ENCODE measurements at places on chromosomes 12 and 14. TPM values are rescaled to one million over a fixed set of nuclear protein-coding genes. Genes with fewer than 3 reads are reported as not detected.

GRCh38 chr12:113926788-113927187 lies 39.3 kb downstream of the RBM19 start:
- H3K27ac ChIP-seq: no peak overlapping the region
- H3K4me3 ChIP-seq: no peak overlapping the region
- peaks cover 6% of the 10 kb centered on the region for H3K4me1 ChIP-seq
- no peaks in the 10 kb centered on the region for H3K27me3 ChIP-seq

GRCh38 chr12:22083167-22083566 lies 37.1 kb downstream of the CMAS start:
- no peaks in the 10 kb centered on the region for H3K36me3 ChIP-seq
- no peaks in the 10 kb centered on the region for H3K4me1 ChIP-seq
- DNase-seq: no peak
- H3K27ac ChIP-seq: no peak overlapping the region

DNA sequence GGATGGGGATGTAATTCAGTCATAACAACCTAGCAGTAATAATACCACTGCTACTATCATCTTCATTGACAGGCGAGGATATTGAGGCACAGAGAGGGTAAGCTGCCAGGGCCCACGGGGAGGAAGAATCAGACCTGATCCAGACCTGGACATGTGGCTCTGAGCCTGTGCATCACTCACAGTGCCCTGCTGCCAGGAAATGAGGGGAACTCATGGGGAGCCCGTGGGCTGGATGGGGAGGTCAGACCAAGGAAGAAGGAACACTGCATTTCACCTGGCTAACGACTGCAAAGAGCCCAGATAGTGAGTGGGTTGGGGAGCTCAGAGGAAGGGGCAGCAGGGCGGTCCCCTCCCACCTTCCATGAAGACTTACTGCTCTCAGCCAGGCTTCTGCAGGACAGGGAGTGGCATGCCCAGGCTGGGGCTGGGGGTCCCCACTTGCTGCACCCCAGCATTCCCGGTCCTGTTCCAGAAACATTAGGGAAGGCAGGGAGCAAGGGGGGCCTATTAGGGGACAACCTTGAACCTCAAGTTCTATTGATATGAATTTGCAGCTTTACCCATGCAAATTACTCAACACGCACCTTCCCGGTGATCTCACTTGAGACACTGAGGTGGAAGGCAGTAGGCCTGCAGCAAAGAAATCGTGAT lies 37.7 kb downstream of the CALM1 start:
- H3K4me1 ChIP-seq: no peaks in the 10 kb centered on the region
- DNase-seq: no peak
- no peak overlapping the region for H3K4me3 ChIP-seq
- no peaks in the 10 kb centered on the region for H3K36me3 ChIP-seq
- H3K27ac ChIP-seq: no peak overlapping the region

GRCh38 chr12:70247653-70248199 lies 4.5 kb downstream of the CNOT2 start:
- H3K4me3 ChIP-seq: no peak overlapping the region
- H3K27me3 ChIP-seq: no peaks in the 10 kb centered on the region
- H3K4me1 ChIP-seq: peaks cover 88% of the 10 kb centered on the region
- DNase-seq: no peak
- H3K36me3 ChIP-seq: no peaks in the 10 kb centered on the region

DRAM1 gene
- total RNA-seq: 11.8 TPM

DNA sequence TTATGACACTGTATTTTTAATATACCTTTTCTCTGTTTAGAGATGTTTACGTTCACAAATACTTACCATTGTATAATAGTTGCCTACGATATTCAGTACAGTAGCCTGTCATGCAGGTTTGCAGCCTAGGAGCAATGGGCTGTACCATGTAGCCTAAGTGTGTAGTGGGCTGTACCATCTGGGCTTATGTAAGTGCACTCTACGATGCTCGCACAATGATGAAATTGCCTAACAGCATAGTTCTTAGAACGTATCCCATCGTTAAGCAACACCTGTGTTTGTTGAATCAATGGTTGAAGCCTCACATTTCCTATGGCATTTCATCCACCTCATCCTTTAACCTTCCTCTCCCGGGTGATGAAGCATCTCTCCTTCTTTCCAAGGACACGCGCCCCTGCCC lies 12.5 kb upstream of the EML1 start:
- no peak overlapping the region for H3K27ac ChIP-seq
- no peaks in the 10 kb centered on the region for H3K36me3 ChIP-seq
- no peaks in the 10 kb centered on the region for H3K27me3 ChIP-seq
- no peaks in the 10 kb centered on the region for H3K4me1 ChIP-seq
- H3K4me3 ChIP-seq: no peak overlapping the region
- DNase-seq: no peak

HOXC13 gene
- total RNA-seq: not detected

DNA sequence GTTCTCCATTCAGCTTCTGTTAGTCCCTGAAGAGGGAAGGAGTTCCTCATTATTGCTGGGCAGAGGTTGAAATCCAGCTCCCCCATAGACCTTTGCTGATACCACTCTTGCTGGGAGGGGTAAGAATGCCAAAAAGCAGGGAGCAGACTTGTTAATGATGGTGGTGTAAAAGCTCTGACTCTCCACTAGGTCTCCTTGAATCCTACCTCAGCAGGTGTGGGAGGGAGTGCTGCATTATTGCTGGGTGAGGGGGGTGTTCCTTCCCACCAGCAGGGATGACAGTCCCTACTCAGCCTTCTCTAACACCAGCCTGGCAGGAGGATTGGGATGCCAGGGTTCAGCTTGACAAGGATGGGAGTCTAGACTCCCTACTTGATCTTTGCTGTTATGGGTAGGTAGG lies 185.8 kb upstream of the NOS1 start:
- no peak overlapping the region for H3K4me3 ChIP-seq
- no peaks in the 10 kb centered on the region for H3K4me1 ChIP-seq
- no peaks in the 10 kb centered on the region for H3K36me3 ChIP-seq
- H3K27me3 ChIP-seq: no peaks in the 10 kb centered on the region

TMEM132C gene
- total RNA-seq: 3.4 TPM

DNA sequence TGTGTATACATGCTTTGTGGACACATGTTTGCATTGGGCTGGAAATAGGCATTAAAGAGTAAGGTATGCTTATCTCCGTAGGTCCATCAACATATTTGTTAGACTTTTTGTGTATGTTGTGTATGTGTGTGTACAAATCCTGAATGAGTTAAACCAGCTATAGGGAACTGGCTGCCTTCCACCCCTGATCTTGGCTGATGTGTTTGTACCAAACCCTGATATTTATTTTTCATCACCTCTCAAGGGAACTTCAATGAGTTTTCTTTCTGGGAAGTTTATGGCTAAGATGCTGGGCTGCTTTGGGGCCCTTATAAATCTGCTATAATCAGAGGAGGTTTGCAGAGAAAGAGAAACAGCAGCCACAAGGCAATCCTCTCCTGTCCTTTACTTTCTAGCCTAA lies 37.1 kb upstream of the CISTR start:
- H3K4me1 ChIP-seq: no peaks in the 10 kb centered on the region
- no peaks in the 10 kb centered on the region for H3K36me3 ChIP-seq
- no peak overlapping the region for H3K27ac ChIP-seq
- H3K27me3 ChIP-seq: peaks cover 3% of the 10 kb centered on the region
- no peak overlapping the region for H3K4me3 ChIP-seq
- no peak for DNase-seq

GRCh38 chr12:127245009-127245408 lies 1022.0 kb upstream of the TMEM132C start:
- no peak for DNase-seq
- H3K36me3 ChIP-seq: no peaks in the 10 kb centered on the region
- no peak overlapping the region for H3K4me3 ChIP-seq
- H3K27ac ChIP-seq: no peak overlapping the region
- H3K27me3 ChIP-seq: no peaks in the 10 kb centered on the region

DNA sequence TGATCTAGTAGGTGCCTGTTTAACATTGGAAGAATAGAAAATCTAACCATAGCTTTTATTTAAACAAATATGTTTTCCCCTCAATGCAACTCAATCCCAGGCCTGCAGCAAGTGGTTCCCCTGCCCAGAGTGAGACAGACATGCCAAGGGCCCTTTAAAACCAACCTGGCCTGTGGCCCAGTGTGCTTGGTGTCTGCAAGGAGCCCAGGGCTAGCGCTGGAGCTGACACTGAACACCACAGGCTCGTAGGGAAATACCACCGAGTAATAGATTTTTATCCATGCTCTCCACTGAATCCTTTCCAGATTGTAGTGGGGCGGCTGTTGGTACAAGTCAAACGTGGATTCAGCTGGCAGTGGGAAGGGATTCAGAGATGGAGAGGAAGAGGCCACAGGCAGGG lies 95.6 kb upstream of the NRXN3 start:
- no peak overlapping the region for H3K27ac ChIP-seq
- H3K36me3 ChIP-seq: no peaks in the 10 kb centered on the region
- no peak overlapping the region for H3K4me3 ChIP-seq
- H3K4me1 ChIP-seq: no peaks in the 10 kb centered on the region

SERPINA1 gene
- total RNA-seq: 20.2 TPM

NR1H4 gene
- not detected for total RNA-seq

TAMALIN gene
- total RNA-seq: 26.9 TPM

LPAR5 gene
- 1.9 TPM for total RNA-seq

- no peak overlapping the region for H3K4me3 ChIP-seq
- H3K36me3 ChIP-seq: no peaks in the 10 kb centered on the region
- no peak for DNase-seq
- H3K4me1 ChIP-seq: peaks cover 4% of the 10 kb centered on the region
- no peaks in the 10 kb centered on the region for H3K27me3 ChIP-seq
Measured at GRCh38 chr12:72006766-72007165, 68.1 kb downstream of the TPH2 start.

DNA sequence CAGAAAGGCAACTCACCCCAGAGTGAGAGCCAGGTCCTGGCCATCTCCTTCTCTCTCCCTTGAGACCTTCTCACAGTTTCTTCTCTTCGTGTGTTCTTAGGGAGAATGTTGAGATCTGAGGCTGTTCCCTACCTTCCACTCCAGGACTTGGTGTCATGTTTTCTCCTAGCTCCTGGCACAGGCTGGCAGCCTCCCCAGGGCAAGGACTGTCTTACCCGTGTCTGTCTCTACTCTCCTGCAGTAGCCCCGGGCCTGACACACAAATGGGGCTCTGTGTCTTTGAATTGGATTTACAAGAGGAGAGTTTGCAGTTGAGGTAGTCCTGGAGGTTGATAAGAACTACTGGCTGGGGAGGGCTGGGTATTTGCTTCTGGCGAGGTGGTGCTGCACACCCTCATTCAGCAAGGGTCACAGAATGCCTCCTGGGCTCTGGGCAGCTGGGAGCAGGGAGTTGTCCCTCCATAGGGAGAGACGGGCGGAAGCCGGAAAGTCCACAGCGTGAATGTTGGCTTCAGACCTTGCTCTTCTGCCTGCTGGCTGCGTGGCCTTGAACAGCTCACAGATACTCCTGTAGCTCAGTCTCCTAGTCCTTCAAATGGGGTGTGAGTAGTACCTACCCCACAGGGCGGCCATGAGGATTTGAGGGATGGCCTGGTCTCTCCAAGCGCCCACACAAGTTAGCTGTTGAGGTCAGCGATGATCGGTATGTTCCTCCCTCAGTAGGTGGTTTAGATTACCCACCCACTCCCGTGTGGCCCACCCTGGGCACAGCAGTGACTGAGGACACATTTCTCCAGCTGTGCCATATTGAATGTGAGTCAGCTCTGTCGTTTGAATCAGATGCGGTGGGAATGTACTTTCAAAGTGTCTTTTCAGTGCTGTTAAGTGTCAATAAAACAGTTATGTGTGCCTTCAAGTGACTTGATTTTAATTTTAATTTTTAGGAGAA lies 10.2 kb downstream of the EP400 start:
- H3K36me3 ChIP-seq: peaks cover 12% of the 10 kb centered on the region
- no peak overlapping the region for H3K27ac ChIP-seq
- DNase-seq: no peak
- H3K27me3 ChIP-seq: no peaks in the 10 kb centered on the region
- H3K4me3 ChIP-seq: no peak overlapping the region

DNA sequence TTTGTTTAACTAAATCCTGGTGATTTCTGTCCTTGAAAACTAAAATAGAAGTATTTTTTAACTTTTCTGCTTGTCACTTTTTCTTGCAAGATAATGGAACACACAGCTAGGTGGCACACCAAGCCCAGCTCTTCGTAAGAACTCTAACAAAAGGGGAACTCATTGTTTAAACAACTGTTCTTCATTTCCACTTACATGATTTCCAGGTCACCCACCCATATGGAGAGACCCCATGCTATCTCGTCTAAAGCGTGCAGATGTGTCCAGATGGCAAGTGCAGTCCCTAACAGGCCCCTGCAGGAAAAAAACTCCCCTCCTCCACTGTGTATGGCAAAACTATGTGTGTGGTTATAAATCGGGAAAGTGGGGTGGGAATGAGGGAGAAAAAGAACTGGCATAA lies 43.3 kb upstream of the NT5DC3 start:
- H3K36me3 ChIP-seq: no peaks in the 10 kb centered on the region
- no peak for DNase-seq
- H3K27me3 ChIP-seq: no peaks in the 10 kb centered on the region
- no peak overlapping the region for H3K27ac ChIP-seq
- H3K4me1 ChIP-seq: no peaks in the 10 kb centered on the region
- H3K4me3 ChIP-seq: no peak overlapping the region

KRT72 gene
- total RNA-seq: not detected

DNA sequence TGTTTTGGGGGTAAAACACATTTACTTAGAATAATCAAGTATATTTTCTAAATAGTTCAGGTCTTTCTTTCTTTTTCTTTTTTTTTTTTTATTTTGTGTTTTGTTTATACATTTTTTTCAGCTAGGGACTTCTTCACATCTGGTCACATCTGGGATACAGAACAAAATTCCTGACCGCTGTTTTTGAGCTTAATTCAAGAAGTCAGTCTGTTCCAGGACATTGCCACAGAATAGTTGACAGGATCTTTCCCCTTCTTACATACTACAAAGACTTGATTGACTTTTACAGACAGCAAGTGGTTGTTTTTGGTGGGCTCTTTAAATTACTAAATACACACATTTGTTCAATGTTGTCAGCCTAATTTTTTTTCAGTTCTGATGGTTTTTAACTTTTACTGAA lies 41.8 kb upstream of the DCN start:
- DNase-seq: no peak
- H3K27ac ChIP-seq: no peak overlapping the region
- H3K27me3 ChIP-seq: no peaks in the 10 kb centered on the region
- H3K4me3 ChIP-seq: no peak overlapping the region
- H3K4me1 ChIP-seq: no peaks in the 10 kb centered on the region

RPL10L gene
- total RNA-seq: not detected

DNA sequence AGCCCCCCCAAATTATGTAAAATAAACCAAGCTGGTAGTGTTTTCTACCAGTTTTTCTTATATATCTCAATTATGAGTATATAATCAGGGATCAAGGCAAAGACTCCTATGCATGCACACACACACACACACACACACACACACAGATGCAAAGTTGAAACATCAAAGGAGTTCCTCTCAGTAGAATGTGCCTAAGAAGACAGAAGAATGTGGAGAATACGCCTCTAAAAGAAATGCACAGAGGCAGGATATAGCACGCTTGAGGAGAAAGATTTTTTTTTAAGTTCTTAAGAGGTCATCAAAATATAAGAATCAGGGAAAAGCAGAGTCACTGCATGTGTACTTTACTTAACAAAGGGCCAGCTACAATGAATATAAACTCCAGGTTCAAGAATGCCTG lies 138.2 kb upstream of the CLEC14A start:
- no peak overlapping the region for H3K4me3 ChIP-seq
- no peak for DNase-seq
- no peaks in the 10 kb centered on the region for H3K36me3 ChIP-seq
- H3K4me1 ChIP-seq: no peaks in the 10 kb centered on the region

All from esophagus muscularis mucosa (tissue), 4 donors.